ENCODE measurements at places on chromosomes 6 and 20.

DNA sequence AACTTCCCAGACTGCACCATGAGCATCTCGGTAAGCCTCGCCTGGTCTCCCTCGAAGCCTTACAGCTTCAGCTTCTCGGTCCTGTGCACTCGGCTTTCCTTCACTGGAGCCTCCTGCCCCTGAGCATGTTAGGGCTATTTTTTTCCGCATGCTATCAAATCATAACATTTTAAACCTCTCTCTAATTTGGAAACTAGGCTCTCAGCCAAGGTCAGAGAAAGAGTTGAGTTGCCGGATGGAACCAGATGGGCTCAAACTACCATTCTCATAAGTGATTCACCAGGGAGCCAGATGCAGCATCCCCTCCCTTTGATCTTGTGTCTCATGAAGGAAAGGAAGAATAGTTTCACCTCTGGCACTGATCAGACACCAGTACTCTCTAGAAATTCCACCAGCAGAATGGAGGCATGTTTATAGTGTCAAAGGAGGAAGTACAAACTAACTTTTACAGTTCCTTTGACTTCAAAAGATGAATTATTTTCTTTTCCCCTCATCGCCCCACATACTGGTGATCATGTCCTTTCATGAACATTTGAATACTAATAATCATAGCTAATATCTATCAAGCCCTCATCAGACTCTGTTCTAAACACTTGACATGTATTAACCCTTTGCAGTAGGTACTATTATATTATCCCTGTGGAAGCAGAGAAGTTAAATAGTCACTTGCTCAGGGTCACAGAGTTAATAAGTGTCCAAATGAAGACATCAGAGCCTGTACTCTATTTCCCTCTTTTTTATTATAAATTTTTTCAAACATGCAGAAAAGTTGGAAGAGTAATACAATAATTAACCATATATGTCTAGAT, 46.7 kb downstream of the MAP1LC3A start:
- DNase-seq, result no peak

GRCh38 chr6:33993091-33993490, 152.8 kb downstream of the GRM4 start:
- no peak for DNase-seq

GRCh38 chr20:13915284-13915683, 75.1 kb downstream of the SEL1L2 start:
- no peak for DNase-seq

DNA sequence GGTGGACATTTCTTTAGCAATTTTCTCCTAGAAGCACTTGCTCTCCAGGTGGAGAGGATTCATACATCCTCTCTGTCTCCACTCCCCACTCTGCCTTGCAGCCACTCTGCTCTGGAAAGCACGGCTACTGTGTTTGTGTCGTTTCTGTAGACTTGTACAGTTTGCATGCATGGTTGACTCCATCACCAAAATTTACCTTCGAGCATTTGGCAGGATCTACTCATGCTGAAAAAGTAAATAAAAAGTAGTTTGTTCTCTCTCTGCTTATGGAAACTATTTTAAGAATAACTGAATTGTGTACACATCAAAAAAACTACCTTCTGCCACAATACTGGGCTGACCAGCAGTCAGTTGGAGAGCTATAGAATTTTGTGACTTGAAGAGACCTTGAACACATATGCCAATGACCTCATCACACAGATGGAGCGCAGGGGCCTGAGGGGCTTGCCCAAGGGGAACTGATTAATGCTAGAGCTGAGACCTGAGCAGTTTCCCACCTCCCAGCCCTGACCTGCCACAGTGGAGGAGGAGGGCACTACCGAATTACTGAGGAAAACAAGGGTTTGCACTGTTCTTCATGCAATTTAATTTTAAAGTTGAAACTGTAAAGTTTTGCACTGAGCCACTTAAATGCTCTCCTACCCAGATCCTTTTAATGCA, 33.7 kb upstream of the FOXQ1 start:
- DNase-seq, result no peak

DNA sequence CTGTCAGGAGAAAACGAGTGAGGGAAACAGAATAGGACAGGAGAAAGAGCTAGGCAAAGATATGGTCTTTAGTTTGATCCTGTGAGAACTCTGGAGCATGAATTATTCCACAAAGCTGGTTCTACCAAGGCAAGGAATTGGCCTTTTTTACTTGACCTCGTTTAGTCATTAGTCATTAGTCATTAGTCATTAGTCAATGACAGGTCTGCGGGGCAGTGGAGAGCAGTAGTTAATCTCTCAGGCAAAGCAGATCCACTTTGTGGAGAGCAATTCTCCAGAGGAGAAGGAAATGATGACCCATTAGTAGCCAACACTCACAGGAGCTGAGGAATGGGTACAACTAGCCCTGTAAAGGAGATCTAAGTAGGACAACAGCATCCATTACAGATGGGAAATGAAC, 22.0 kb upstream of the ABCC10 start:
- DNase-seq, result no peak

- DNase-seq, result peak; percentile 5
Measured at GRCh38 chr20:25280051-25280573, 32.2 kb downstream of the PYGB start.

GRCh38 chr6:30990422-30991086, 7.0 kb downstream of the MUC21 start:
- no peak for DNase-seq

- peak; percentile 9 for DNase-seq
Measured at GRCh38 chr6:34181908-34182307, 36.0 kb upstream of the GRM4 start.

GRCh38 chr6:62236784-62237183, 49.2 kb downstream of the KHDRBS2 start:
- DNase-seq, result no peak

DNA sequence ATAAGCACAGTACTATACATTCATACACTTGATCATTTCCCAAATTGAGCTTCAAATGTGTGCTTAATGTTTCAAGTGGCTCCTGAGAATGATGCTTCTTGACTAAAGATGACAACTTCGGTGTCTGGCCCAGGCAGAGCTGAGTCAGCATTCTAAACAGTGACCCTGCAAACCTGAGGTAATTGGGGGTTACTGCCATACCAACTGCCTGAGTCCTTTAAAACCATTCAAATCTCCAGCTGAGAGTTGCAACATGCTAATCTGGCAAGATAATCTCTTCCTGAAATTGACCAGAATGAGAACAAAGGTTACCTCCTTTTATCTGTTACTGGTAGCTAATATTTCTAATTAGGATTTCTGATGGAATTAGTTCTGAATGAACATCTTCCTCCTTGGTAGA, 8.2 kb downstream of the BACH2 start:
- no peak for DNase-seq

DNA sequence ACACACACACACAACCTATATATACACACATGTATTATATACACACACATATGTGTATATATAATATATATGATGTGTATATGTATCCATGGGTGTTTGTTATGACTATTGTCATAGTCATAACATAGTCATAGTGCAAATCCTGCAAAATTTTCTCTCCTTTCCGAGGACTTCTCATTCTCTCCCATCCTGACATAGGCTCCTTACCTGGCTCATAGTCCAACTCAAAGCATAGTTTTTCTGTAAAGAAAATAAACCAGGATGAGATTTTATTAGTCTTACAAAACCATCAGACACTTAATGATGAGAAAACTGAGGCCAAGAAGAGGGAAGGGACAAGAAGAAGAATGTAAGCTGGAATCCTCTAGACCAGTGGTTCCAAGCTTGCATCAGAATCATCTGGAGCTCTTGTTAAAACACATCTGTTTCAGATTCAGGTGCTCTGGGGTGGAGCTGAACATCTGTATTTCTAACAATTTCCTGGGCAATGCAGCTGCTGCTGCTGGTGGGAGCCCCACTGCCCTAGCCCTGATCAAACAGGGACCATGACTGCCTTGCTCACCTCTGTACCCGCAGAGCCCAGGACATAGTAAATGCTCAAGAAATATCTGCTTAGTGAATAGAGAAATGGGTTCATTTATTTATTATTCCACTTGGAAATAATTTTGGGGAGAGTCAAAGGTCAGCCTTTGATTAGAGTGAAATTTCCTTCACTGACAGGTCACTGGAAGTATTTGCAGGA, 5.3 kb downstream of the TRIM10 start:
- DNase-seq, result no peak

DNA sequence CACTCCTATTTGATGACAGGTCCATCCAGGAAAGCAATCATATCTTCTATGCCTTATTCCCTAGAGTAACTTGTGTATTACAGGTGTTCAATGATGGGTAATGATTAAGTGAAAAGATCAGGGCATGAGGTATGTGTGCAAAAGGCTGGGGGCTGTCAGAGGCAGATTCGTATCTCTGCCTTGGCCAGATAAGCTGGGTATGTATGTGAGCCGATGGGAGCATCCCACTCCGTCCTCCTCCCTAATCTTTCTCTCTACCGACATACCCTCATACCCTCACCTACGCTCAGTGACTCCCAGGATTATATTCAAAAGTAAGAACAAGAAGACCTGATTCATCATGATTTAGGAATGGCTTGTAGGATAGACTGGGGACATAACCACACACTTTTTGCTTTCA, 238.7 kb downstream of the PLCB1 start:
- DNase-seq, result no peak

All from ascending aorta (tissue), 2 donors.